ENCODE measurements at places on chromosomes 1 and 21. TPM values are rescaled to one million over a fixed set of nuclear protein-coding genes. Genes with fewer than 3 reads are reported as not detected.
A peak's percentile ranks its signal among the peaks of the same experiment; 100 is the strongest.

DNA sequence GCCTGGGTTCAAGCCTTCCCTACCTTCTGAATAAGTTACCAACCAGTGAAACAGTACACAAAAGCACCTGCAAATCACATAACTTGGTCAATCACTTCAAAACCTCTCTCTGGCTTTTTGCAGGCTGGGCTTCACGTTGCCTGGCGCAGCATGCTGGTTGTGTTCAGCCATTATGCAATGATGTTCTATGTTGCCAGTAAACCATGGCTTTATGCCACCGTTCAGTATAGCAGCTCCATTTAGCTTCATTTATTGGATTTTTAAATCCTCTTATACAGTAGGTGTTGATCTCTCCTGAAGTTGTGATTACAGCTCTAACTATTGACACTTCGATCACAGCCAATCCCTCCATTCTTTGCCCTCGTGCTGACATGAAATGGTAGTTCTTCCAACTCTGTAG, 233.6 kb upstream of the PTBP2 start:
- no peak for DNase-seq

DNA sequence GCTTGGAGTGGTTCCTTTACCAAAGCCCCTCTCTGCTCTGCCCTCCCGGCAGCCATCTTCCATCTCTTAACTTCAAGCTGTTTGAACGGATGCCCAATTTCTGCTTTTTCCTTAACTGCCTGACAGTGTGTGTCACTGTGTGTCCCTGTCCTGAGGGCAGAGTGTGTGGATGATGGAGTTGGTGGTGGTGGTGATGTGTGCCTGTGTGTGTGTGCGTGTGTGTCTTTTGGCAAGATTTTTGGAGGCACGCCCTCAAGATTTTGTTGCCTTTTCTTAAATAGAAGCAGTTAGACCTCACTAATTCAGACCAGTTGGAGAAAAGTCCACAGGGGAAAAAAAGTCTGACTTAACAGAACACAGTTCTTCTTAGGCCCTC, 30.3 kb downstream of the SERTAD4 start:
- no peak for DNase-seq

DNA sequence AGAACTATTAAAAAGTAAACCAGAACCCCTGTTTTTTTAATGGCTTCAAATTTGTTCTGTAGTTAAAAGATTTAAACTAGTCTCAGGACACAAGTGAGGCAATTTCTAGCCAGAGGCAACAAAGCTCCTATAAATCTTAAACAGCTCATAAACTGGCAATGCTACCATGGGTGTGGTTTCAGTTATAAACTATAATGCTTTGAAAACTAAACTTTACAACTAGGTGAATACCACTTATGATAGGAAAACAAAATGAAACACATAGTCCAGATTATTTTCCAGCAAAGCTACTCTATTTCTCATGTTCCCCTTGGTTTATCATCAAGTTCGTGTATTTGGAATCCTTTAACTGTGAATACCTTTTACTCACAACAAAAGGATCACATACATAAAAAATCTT, 282.5 kb downstream of the VAV3 start:
- DNase-seq: no peak

- no peak for DNase-seq
Observed at GRCh38 chr1:214208460-214208859, 72.5 kb upstream of the SMYD2 start.

- no peak for DNase-seq
Observed at GRCh38 chr1:113872219-113872935, 865 bp upstream of the PTPN22 start.

GRCh38 chr1:3030663-3031381, 9.6 kb downstream of the ACTRT2 start:
- DNase-seq: no peak

DNA sequence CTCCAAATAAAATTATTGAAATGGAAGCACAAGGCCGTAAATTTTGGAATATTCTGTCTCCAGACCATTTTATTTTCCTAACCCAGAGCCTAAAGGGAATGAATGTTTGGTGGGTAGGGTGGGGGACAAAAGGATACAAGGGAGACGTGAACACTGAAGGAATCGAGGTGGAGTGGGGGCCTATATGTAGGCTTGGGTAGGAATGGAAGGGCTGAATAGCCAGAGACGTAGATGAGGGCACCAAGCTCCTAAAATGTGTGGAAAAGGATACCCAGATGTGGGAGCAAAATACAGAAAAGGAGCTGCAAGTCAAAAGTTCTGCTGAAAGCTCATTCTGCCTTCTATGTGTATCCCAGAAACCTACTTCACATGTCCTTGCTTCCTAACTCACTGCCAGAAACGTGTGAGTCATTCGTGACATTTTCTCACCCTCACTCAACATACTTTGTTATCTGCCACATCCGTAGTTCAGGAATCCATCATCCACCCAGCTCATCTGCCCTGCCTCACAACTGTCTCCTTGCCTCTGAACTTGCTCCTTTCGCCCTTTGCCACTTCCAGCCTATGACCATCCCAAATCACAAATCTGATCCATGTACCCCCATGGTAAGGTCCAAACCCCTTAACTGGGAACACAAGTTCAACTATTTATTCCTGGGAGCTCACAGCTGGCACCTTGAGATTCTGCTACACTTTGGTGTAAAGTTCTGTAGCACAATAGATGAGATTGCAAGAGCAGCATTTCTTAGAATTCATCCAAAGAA, 84.1 kb upstream of the PRDX6 start:
- DNase-seq: peak; percentile 10

- DNase-seq: peak; percentile 45
Observed at GRCh38 chr21:35051287-35051818, 2.3 kb upstream of the RUNX1 start.

DNA sequence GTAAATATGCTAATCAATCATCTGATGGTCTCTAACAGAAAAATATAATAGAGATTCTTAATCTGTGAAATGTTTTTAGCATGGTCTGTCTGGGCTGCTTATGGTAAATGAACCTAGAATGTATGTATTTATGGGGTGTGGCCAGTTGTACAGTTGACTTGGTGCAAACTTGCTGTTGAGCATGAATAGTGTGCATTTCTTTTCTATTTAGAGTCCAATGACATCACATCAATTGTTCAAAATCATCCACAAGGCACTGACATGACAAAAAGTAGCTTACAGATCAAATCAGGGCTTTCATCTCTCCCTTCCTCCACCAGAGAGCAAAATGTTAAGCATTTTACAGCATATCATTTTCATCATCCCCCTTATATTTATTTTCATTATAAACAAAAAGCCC, 1010.3 kb downstream of the KCNT2 start:
- DNase-seq: no peak

DNA sequence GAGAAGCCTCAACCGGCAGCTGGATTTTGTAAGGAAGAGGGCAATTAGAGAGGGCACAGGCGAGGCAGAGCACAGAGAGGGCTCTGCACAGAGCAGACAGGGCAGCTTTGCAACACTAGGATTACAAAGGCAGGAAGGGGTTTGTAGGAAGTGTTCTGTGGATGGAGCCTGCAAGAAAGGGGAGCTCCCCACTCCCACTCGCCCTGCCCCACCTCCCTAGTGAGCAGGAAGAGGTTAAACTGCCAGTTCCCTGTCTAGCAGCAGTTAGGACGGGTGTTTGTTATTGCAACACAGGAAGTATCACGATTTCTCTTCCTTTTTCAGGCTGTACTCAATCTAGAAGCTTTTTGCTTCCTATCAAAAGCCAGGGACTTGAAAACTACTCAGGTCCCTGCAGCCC, 63.3 kb upstream of the LRRC8D start:
- peak; percentile 50 for DNase-seq

GRCh38 chr1:182939413-182939812, 13.6 kb downstream of the SHCBP1L start:
- no peak for DNase-seq

GRCh38 chr1:39063775-39064174, 37.6 kb downstream of the NDUFS5 start:
- no peak for DNase-seq

- DNase-seq: no peak
Observed at GRCh38 chr1:99598738-99599411, 47.0 kb upstream of the PALMD start.

- DNase-seq: no peak
Observed at GRCh38 chr1:171460018-171460620, 25.2 kb upstream of the PRRC2C start.

- DNase-seq: no peak
Observed at GRCh38 chr21:33554982-33555344, 12.1 kb downstream of the SON start.

- no peak for DNase-seq
Observed at GRCh38 chr1:74480068-74480467, 32.3 kb downstream of the LRRC53 start.

GRCh38 chr1:54502342-54502741, 45.7 kb upstream of the ACOT11 start:
- DNase-seq: no peak

- peak; percentile 57 for DNase-seq
Observed at GRCh38 chr1:206631085-206631509, 4.2 kb upstream of the DYRK3 start.

GRCh38 chr21:42490720-42491119, 5.3 kb downstream of the RSPH1 start:
- DNase-seq: no peak

- DNase-seq: no peak
Observed at GRCh38 chr1:151860504-151861187, 7.1 kb upstream of the THEM5 start.

DNA sequence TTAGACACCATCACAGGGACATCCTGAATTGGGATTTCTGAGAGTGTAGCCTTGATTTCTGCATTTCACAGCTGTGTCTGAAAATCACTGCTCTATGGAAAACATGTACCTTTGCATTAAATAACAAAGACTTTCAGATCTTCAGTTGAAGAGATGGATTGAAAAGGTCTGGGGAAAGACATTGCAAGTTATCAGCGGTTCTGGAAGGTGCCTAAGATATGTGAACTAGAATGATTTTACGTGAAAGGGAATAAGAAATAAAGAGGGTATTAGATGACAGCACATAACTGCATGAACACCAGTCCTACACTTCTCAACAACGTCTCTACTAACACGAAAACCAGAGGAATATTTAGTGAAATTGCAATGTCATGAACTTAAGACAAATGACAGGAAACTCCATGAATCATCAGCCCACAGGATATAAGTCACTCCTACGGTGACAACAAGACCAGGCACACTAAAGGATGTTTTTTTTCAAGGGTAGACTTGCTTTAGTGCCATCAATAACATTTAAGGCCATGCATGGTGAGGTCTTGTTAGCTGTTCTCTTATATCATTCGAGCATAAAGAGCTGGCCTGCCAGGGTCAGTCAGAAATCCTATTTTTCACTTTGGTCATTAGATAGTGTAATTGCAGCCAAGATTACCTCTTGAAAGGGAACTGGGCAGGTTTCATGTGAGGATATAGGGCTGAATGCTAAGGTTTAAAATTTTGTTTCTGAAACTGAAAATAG, 283.1 kb downstream of the GRIK1 start:
- peak; percentile 71 for DNase-seq

DNA sequence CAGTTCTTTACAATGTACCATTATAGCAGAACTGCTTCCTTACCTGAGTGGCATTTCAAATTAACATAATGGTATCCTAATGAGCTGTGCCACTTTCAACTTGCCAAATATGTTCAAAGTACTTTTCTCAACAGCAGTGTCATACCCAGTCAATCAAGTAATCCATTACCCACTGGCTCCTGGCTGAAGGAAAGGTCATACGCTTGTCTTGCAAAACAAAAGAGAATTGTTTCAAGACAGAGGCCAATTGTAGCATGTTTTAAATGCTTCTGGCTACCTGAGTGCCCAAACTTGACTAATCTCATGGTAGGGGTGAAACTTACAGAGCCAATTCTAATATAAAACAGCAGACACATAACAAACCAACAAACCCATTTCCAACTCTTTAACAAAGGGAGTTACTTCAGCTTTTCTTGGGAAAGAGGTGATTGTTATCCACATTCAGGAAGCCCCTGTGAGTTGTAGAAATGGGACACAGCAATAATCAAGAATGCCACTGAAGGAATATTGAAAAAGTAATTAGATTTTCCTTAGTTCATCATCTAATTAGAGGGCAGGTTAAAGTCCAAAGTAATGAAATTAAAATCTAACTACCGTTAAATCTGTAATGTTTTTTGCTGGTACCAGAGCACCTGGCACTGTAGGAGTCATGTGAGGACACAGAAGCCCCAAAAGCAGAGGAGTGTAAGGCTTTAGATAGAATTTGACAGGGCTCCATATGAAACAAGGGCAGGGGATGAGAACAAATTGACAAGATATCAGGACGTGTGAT, 241.9 kb downstream of the RWDD3 start:
- DNase-seq: no peak

- DNase-seq: no peak
Observed at GRCh38 chr1:51653127-51653526, 36.2 kb downstream of the OSBPL9 start.

GRCh38 chr1:185393815-185394214, 76.8 kb upstream of the IVNS1ABP start:
- no peak for DNase-seq

- DNase-seq: no peak
Observed at GRCh38 chr1:30446508-30446907, 276.9 kb downstream of the MATN1 start.

GRCh38 chr1:59194621-59195020, 102.3 kb upstream of the FGGY start:
- no peak for DNase-seq

- no peak for DNase-seq
Observed at GRCh38 chr1:205124726-205125125, 2.9 kb upstream of the RBBP5 start.

DNA sequence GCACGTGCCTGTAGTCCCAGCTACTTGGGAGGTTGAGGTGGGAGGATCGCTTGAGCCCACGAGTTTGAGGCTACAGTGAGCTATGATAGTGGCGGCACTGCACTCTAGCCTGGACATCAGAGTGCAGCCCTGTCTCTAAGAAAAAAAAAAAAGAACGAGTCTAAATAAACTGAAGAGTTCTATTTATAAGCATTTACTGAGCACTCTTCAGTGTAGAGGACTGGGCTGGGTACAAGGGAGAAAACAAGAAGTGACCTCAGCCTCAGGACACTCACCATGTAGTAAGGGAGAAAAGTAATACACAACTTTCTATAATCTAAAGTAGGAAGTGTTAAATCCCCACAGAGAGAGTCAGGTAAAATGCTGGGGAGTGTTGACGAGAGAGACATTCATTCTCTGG, 35.0 kb downstream of the NAV1 start:
- no peak for DNase-seq

GRCh38 chr1:203990118-203990517, 82.8 kb upstream of the SOX13 start:
- no peak for DNase-seq

The PGLYRP3 gene
- total RNA-seq: not detected

The MTFR1L gene
- total RNA-seq: 27.6 TPM

The ASCL5 gene
- total RNA-seq: not detected

The HIVEP3 gene
- total RNA-seq: 1.1 TPM

The TEKT2 gene
- total RNA-seq: 0.21 TPM

The LIPI gene
- not detected for total RNA-seq

The ZNF683 gene
- not detected for total RNA-seq

Measured in pulmonary artery endothelial cell (primary cell).